ENCODE measurements at places on chromosomes 5 and 9.

- DNase-seq: no peak
These were observed 38.2 kb downstream of the COL5A1 start for GRCh38 chr9:134679616-134680392.

DNA sequence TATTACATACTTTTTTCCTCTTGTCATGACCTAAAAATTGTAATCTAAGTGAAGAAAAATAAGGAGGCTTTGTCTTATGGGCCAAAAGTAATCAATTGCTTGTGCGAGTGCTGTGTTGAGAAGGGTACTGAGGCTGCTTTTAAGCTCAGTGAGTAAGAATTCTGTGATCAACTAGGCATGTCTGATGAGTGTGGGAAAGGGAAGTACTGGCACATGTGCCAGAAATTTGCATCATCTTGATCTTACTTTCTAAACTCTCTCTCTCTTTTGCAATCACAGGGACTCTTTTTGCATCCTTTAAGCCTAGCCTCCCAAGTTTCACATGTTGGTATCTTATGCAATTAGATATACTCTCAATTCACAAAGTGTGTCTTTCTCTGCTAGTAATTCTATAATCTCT lies 329.9 kb downstream of the KIF4B start:
- no peak for DNase-seq

DNA sequence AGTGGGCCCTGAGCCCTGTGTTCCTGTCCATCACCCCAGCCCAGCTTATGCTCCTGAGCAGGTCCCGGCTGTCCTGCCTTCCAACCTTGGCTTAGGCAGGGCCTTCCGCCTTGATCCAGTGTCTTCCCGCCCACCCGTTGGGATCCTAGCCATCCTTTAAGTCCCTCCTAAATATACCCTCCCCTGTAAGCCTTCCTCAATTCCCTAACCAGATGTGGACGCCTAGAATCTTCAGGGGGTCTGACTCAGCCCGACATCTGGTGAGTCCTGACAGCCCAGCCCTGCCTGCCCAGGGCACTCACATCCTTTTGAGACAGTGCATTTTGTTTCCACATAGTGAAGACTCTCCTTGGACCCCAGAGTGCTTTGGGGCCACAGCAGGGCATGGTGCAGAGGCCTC lies 23.7 kb downstream of the SLC6A7 start:
- DNase-seq: no peak

GRCh38 chr5:150497274-150497988 lies 10.5 kb upstream of the NDST1 start:
- DNase-seq: no peak

DNA sequence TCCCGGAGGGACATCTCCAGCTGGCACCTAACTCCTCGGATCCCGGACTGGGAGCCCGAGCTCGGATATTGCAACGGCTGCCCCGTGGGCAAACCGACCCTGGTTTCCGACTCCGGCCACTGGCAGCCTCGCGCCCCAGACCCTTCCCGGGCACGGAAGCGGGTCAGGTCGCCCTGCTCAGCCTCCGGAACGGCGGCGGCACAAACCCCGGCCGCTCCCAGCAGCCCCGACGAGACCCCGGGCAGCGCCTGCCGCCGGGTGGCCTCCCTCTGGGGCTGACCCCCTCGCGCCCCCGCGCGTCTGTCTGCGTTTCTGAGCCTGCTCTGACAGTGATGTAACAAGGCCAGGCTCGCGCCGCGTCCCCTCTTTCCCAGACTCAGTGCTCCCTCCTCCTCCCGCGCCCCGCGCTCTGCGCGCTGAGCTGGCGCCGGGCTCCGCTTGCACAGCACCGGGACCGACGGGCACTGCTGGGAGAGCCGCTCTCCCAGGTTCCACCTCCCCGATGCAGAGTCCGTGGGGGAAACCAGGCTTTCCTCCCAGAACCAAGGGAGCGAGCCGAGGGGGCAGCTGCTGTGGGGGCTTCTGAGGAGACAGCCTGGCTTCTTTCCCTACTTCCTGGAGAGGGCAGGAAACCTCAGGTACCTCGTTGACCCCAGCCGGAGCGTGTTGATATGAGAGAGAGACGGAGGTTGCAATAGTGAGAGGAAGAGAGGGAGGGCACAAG lies at the start of gene TMEM215:
Gene TMEM215 (plus strand): TSS at position 373 of the 724 bp plus-strand sequence. CDS start 644 bp downstream, outside the sequence.
- DNase-seq: no peak

DNA sequence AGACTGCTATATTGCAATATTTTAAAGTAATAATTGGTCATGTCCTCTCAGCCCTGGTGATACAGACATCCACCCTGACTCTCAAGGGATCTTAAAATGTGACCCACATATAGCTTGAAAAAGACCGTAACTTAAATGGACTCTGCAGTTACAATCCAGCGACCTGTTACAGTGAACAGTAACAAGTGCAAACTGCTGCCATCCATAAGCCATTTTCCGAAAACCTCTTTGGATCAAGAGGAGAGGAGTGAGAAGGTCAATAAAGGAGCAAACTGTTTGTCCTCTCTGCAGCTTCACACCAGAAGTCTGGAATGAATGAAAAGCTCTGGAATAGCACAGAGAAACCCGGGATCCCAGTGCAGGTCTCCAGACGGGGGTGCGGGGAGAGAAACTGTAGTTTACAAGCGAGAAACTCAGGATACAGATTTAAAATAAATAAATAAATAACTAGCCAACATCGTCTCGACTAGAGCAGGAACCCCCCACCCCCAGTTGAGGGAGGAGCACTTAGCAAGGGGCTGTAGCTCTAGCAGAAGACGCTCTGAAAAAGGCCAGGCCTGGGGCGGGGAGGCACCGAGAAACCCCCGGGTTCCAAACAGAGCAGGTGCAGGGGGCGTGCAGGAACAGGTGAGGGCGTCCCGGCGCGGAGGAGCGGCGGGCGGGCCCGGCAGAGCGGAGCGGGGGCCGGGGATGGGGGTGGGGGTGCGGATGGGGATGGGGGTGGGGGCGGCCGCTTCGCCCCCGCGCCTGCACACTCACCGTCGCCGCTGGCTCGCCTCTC lies 572 bp downstream of the ZDHHC21 start:
- no peak for DNase-seq

GRCh38 chr9:37801287-37801850 lies 772 bp downstream of the DCAF10 start:
- peak; percentile 24 for DNase-seq

GRCh38 chr5:135835766-135836165 lies 1.3 kb downstream of the SLC25A48 start:
- no peak for DNase-seq

DNA sequence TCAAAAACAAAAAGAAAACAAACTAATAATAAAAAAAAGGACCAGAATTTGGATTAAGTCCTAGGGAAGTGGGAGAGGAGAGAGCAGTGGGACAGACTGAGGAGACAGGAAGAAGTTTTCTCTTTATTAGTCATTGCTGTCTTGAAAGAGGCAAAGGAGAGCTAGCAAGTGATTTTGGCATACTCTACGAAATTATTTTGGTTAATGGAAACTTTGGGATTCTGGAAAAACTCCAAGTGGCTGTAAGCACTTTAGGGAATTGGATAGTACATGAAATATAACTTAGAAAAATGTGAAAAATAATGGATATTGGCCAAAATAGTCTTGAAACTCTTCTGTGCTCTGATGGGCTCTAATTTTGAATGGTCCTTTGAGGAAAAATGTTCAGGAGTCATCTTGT lies 1641.8 kb upstream of the WWC1 start:
- no peak for DNase-seq

GRCh38 chr5:33494466-33494865 lies 53.7 kb downstream of the TARS1 start:
- no peak for DNase-seq

- DNase-seq: no peak
These were observed 142.7 kb upstream of the SMIM23 start for GRCh38 chr5:171642894-171643293.

GRCh38 chr5:144405991-144406390 lies 235.3 kb downstream of the KCTD16 start:
- DNase-seq: no peak

DNA sequence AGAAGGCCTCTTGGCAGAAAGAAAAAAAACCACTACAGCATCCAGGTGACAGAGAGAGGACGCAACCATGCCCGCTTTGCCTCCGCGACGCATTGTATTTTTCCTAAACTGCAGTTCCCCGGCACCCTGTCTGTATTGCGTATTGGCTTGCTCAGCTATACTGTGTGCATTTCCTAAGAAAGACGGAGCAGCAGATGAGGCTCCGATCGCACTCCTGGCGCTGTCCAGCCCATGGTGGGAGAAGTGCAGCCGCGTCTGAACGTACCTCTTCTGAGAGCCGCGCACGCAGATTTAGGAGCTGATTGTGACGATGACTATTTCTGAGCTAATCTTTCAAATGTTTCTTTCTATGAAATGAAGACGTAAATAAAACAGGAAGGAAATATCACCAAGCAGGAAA lies 366.5 kb downstream of the IRX1 start:
- no peak for DNase-seq

DNA sequence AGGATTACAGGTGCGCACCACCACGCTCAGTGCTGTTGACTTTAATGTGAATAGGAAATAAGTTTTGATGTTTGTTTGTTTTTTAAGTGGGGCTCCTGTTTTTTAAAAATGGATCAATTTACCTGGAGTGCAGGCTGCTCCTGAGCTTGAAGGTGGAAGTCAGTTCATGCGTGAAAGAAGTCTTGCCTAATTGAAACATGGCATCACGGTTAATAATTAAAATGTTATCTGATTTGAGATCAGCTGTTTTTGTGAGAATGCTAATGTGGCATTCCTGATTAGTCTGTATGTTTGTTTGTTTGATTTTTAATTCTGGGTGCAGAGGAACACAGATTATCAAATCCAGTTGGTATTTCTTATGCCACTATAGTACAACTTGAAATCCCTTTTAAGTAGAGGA lies 6.5 kb downstream of the SFXN1 start:
- DNase-seq: no peak

- DNase-seq: no peak
These were observed 115.1 kb downstream of the CDC42SE2 start for GRCh38 chr5:131378721-131379541.

- DNase-seq: peak; percentile 24
These were observed 5.9 kb upstream of the SLC22A5 start for GRCh38 chr5:132363431-132364112.

DNA sequence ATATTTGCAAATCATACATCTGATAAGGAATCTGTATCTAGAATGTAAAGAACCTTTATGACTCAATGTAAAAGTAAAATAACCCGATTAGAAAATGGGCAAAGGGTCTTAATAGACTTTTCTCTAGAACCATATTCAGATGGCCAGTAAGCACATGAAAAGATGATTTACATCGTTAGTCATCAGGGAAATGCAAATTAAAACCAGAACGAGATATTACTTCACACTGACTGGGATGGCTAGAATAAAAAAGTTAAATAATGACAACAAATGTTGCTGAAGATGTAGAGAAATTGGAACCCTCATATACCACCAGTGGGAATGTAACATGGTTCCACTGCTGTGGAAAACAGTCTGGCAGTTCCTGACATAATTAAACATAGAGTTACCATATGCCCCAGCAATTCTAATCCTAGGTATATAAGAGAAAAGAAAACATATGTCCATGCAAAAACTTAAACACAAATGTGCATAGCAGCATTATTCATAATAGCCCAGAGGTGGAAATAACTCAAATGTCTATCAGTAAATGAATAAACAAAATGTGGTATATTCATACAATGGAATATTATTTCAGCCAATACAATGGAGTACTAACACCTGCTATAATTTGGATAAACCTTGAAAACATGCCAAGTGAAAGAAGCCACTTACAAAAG lies 100.4 kb upstream of the MAMDC2 start:
- no peak for DNase-seq

GRCh38 chr9:26551451-26551850 lies 341.2 kb downstream of the CAAP1 start:
- DNase-seq: no peak

DNA sequence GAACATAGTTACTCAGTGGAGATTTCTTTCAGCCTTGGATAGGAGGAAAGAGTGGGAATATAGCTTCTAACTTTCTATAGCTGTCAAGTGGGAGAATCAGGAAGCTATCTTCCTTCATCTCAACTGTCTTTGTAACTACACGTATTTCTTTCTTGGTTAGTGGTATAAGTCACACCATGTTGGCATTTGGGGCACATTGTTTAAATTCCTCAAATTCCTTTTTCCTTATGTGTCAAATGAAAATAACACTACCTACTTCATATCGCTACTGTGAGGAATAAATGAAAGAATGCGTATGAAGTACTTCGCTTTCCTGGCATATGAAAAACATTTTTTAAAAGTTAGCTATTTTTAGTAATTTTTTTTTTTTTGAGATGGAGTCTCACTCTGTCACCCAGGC lies 1082.5 kb upstream of the WWC1 start:
- no peak for DNase-seq

DNA sequence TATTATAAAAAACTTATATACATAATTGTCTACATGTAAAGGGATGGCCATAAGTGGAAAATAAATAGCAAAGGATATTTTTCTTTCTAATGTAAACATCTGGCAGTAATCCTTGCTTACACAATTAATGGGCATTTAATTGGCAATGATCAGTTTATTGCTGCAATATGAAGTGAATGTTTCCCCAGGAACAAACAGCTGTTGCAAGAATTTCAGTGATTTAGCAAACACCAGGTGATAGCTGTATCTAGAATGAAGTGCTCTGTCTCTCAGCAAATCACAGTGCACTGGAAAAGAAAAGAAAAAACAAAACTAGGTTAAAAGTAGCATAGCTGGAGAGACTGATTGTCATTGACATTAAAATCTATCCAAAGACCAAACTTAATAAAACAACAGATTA lies 594.5 kb upstream of the ARRDC3 start:
- DNase-seq: no peak

- peak; percentile 35 for DNase-seq
These were observed 4.3 kb downstream of the MTRR start for GRCh38 chr5:7873216-7873615.

- DNase-seq: no peak
These were observed 456 bp downstream of the ZNF79 start for GRCh38 chr9:127424676-127424999.

DNA sequence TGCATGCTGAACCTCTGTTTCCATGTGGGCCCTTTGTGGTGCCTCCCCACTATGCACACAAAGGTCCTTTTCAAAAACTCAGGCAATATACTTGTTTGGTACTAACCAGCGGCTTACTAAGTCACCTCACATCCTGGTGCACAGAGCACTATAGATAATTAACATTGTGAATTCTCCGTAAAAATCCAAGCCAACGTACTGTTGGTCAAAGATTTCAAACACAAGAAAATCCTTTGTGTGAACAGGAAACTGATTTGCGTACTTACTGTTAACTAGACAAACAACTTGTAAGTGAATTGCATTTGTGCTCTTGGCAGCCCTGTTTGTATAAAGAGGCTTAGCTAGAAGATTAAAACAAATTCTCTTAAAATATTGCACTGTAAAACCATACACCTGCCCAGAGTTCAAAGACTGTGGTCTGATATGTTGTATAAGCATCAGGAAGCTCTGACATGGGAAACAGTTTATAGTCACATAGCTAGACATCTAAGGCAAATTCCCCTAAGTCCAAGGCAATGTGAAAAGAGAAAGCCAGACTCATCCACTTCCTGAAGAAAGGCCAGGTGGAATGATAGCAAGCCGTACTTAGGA lies 125.0 kb upstream of the SLC12A2 start:
- no peak for DNase-seq
